Activated naive CD8-positive, alpha-beta T cell treated with anti-CD3 and anti-CD28 coated beads, Interleukin-2, amount 50 U/mL, for 16 hours (primary cell): ENCODE measurements at places on chromosomes 11 and 22.

GRCh38 chr11:61738776-61739175, 13.7 kb upstream of the MYRF start:
- DNase-seq: no peak

DNA sequence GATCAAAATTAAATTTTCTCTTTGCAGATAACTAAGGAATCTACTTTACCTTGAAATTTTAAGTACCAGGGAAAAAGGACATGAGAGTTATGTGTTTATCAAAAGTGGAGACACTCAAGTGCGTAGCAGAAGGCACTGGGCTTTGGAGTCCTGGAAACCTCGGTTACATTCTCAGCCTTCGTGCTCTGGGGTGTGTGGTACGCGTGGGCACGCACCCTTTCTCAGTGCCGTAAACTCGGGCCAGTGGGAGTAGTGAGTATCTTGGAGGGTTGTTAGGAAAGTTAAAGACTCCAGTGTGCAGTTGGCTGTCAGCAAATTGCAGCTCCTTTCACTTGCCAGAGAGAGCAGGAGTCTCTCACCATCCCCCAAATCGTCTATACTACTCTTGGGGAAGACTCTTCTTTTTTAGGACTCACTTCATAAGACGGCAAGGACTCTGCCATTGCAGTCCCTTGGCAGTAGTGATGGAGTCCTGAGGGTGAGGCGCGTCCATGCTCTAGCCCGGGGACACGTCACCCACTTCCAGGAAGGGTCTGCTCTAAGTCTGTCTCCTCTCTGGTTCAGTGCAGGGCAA, 171.8 kb downstream of the TBC1D22A start:
- DNase-seq: no peak

- no peak for DNase-seq
These were observed 509 bp upstream of the PRRG4 start for GRCh38 chr11:32829157-32829679.

DNA sequence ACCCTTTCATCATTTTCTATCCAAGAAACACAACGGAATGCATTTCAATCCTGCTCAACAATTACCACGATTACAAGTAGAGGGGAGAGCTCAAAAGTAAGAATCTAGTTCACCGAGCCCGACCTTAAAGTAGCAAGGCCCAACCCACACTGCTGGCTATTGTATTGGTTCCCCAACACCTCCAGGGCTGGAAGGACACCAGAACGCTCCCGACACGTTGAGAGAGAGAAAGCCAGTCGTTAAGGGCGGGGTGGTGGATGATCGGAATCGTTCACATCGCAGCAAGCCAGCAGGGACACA, 690 bp downstream of the CKAP5 start:
- no peak for DNase-seq

DNA sequence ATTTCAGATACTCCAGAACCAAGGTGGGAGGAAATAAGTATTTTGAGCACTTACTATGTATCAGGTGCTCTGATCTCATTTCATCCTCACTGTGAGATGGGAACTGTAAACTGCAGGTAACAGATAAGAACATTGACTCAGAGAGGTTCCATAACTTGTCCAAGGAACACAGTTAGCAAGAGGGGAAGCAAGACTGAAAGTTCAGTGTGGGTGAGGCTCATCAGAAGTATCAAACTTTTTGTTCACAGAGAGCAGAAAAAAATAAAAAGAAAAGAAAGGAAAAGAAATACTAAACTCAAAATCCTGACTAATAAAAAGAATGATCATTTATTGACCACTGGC, 37.1 kb downstream of the RAB30 start:
- DNase-seq: no peak

GRCh38 chr11:112082729-112083128, 3.8 kb downstream of the TIMM8B start:
- no peak for DNase-seq

- DNase-seq: no peak
These were observed 635 bp downstream of the SCARF2 start for GRCh38 chr22:20436768-20437612.

GRCh38 chr11:35066030-35066429, 72.9 kb upstream of the CD44 start:
- DNase-seq: no peak

- DNase-seq: no peak
These were observed 59.8 kb upstream of the CD5 start for GRCh38 chr11:61042537-61042936.

DNA sequence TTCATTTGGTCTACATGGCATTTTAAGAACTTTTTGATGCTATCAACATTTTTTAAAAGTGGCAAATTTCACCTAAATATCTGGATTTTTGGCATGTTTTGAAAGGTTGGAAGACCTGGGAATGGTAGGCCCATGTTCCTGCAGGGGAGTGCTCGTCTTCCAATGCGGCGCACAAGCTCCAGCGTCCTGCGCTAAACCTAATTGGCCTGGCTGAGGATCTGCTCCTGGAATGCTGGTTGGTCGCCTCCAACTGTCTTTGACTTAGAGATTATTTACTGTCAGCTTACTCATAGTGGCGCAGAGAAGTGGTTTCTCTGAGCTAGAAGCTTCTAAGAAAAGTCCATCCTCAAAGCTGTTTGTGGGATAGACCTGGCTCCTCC, 626 bp upstream of the LIMK2 start:
- no peak for DNase-seq

DNA sequence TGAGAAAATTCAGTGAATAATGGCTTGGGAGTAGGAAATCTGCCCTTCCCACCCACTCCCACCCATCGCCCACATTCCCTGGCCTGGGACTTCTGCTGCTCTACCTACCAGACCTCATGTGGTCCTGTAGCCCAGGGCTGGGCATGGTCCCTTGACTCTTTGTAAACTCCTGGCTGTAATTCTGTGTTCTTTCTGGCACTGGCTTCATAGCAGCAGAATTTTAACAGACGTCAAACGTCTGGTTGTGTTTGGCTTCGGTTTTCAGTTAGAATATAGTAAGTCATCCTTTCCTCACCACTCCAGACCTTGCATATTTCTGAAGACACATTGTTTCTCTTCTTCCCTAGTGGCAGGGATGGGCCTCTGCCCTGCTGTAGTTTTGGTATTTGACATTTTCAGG, 210.6 kb downstream of the CSNK2A3 start:
- DNase-seq: no peak
